ENCODE measurements at places on chromosomes 4 and X.
A peak's percentile ranks its signal among the peaks of the same experiment; 100 is the strongest.

DNA sequence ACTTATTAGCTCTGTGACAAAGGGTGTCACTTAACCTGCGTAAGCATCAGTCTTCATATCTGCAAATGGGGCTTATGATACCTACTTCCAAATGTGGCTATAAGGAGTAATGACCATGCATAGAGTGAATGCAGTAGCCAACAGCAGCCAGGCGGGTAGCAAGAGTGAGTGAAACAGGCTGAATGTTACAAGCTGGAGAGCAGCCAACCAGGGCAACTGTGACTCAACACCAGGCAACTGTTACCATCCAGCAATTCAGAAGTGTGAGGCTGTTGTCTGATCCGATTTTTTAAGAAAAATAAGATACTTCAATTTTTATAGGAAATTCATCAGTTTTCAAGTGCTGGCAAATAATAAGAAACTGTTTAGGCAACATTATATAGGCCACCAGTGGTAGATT lies 270.2 kb upstream of the TAPT1 start:
- DNase-seq = no peak

- no peak for DNase-seq
These were observed 109.1 kb upstream of the MED14 start for GRCh38 chrX:40844471-40844870.

DNA sequence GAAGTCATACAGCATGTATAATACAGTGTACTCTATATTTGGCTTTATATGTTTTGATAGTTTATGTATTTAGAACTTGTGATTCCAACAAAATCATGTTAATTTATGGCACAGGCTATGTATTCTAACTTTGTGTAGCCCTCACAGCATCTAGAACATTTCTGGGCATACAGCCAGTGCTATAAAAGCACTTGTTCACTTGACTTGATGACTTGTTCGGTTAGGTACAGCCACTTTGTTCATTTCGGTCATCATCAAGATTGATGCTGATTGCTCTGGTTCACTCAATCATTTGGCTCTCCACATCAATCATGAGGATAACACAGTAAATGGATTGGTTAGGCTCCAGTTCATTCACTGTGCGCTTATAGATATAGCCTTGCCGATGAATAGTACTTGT lies 97.6 kb upstream of the IRS4 start:
- no peak for DNase-seq

DNA sequence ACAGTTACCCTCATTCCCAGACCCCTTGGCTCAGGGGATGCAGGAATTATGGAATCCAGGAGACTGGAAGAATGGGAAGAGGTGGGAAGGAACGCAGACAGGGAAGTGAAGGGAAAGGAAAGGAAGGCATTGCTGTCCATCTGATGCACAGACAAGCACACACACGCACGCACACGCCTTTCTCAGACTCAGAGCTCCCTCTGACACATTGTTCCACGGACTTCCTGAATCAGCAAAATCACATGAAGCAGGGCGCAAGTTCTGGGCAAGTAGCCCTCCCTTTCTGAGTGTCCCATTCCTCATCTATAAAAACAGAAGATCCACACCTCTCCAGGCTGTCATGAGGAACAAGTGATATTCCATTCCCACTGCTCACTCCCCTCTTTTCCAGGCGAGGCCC lies 13.2 kb downstream of the IQSEC2 start:
- no peak for DNase-seq

GRCh38 chrX:7950865-7951264 lies 23.7 kb upstream of the PNPLA4 start:
- no peak for DNase-seq

DNA sequence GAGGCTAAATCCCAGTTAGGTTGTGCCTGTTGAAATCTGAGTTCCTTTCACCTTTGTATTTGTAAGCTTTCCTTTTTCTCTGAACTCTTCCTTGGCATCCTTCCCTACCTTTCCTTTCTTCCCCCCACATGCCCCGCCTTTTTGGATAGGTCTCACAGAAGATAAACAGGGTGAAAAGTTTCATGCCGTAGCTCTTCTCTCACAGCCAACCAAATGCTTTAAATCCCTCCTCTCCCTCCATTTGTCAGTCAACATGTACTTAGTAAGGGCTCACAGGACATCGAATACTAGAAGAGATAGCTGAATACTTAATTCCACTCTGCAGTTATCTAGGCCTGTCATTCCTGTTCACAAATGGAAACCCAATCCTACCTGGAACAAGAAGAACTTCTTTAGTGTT lies 107.1 kb upstream of the BMPR1B start:
- DNase-seq = no peak

DNA sequence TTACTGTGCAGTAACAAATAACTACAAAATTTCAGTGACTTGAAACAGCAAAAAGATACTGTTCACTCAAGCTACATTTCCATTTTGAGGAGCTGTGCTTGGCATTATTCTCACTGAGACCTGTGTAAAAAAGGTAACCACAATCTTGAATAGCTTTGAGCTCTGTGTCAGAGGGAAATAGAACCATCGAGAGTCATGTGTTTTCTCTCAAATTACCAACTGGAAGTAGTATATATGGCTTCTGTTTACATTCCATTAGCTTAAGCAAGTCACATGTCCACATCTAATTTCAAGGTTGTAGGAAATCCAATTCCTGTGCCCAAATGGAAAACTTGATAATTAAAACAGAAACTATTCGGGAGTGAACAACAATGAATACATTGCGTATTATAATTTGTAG lies 82.9 kb upstream of the BANK1 start:
- no peak for DNase-seq

DNA sequence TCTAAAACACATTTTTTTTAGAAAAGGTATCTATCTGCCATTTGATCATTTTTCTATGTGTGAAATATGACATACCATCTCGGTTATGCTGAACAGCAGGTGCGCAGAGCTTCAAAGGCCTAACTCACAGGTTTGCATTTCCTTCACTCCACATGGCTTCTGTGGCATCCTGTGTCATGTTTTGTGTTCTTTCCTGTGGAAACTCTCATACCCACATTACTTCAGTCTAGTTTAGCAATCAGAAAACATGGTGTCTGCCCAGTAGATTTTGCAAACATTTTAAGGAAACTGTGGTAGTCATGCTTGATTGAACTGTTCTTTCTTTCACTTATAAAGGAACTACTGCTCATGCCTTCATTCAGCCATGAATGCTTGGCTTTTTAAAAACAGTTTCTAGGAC lies 11.3 kb upstream of the ARAP2 start:
- peak; percentile 37 for DNase-seq

- peak; percentile 1 for DNase-seq
These were observed 25.9 kb upstream of the SPON2 start for GRCh38 chr4:1198098-1198844.

- no peak for DNase-seq
These were observed 45.1 kb upstream of the HPF1 start for GRCh38 chr4:169802873-169803272.

DNA sequence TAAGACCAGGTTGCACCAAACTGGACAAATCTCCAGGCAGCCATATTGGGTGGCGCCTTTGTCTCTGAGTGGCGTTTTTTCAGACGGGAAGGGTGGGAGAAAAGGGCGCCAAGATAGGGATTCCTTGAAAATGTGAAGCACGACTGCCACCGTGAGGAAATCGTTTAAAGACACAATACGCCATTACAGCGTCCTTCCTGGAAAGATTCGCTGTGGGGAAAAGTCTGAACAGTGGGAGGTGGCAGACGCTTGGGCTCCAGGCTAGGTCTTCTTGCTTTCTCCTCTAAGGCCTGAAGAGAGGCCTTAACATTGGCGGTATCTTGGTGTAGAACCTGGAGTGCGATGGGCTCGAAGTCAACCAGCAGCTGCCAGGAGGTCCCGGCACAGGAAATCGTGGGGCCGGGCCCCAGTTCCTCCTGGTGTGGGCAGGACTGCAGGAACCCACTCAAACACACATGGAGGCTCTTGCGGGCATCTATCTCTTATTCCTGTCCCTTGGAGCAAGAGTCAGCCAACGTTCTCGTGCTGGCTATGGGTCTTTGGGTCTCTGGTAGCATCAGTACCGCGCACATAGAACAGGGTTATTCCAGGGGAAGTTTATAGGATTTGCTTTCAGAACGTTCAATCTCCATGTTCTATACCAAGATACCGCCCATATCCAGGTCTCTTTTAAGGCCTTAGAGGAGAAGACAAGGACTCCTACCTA lies 208.8 kb downstream of the OR13H1 start:
- DNase-seq = no peak

DNA sequence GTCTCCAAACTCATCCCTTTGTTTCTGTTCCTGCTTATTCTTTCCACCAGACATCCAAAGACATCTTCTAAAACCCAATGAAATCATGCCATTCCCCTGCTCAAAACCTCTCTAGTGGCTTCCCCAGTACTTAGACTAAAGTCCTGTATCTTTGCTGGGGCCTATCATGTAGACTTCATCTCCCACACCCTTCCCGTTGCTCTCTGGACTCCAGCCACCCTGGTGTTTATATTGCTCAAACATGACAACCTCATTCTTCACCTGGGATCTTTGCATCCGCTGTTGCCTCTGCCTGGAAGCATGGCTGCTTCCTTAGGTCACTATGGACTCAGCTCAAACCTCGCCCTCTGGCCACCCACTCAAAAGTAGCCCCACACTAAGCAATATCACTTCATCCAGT lies 23.7 kb downstream of the TBC1D1 start:
- DNase-seq = no peak

DNA sequence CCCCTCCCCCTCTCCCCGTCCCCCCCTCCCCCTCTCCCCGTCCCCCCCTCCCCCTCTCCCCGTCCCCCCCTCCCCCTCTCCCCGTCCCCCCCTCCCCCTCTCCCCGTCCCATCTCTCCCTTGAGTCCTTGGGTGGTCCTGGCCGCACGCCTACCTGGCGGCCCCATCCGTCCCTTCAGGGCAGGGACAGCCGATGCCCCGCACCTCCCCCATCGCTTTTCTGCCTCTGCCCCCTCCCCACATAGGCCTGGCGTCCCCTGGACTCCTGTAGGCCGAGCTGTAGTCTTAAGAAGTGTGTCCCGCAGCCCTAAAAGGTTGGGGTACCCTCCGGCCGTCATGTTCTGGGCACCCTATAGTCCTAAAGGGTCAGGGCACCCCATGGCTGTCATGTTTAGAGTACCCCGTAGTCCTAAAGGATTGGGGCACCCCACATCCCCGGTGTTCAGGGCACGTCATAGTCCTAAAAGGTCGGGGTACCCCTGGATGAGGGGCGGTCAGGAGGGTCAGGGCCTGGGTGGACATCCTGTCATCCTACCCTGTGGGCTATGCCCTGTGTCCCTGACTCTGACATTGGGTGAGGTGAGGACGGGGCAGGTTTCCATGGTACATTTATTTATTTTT lies 10.8 kb upstream of the GTPBP6 start:
- no peak for DNase-seq

DNA sequence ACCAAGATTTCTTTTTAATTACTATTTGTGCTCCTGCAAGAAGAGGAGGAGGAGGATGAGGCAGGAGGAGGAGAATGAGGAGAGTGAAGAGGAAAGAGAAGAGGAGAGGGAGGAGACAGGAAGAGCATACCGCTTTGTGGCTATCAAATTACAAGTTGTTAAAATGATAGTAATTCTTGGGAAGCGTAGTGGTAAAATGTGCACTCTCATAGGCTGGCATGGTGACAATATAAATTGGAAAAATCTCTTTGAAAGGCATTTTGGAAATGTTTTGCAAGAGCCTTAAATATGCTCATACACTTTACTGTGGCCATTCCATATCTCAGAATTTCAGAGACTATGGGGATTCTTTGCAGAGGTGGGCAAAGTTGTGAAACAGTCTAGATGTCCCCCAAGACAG lies 53.2 kb downstream of the MXRA5 start:
- no peak for DNase-seq

DNA sequence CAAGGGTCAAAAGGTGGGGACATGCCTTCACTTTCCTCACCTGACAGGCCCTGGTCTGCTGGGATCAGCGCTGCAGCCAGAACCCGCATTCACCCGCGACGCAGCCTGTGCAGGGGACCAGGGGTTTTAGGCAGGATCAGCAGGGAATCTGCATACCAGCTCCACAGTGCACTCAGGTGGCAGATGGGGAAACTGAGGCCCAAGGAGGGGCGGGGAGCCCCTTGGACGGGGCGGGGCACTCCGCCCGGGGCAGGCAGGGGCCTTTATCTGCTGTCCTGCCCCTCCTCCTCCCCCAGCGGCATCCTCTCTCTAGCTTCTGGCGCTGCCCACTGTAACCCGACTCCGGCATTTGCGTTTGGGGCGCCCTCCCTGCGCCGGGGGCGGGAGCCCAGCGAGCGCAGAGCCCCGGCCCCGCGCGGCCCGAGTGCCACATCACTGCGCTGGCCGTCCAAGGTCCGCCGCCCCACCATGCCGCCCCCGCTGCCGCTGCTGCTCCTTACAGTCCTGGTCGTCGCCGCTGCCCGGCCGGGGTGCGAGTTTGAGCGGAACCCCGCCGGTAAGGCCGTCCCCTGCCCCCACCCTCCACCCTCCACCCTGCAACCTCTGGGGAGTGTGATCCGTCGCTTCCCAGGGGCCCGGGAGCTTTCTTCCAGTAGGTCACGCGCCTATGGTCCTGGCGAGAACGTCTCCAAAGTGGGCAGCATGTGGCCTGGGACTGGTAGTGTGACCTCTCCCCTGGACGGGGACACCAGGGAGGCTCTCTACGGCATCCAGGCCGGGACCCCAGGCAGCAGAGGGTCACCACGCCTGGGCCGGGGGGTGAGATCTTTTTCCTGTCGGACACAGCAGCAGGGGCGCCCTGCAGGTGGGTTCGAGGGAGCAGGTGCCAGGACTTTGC lies at the start of gene CPZ:
Gene CPZ, plus strand, starts transcription at position 400 of the 898 bp plus-strand sequence. Its CDS starts 69 bp downstream, at position 469.
- no peak for DNase-seq

- DNase-seq = no peak
These were observed 67.1 kb downstream of the GPR143 start for GRCh38 chrX:9698576-9698975.

- no peak for DNase-seq
These were observed 29.2 kb downstream of the SMIM14 start for GRCh38 chr4:39609454-39609931.

DNA sequence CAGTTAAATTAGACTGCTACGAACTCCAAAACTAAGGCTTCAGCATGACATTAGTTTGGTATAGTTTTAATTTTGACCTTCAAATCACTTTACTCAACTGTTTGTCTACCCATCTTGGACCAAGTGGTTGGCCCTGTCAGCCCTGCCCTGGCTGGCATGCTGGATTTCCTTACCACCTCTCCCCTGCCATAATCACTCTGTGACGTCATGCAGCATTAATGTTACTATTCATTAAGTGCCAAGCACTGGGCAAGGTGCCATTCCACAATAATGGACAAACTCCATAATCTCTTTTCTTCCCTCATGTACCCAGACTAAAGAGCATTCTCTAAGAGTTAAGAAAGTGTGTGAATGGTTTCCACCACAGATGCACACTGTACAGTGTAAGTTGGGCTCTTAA lies 277.0 kb upstream of the INTU start:
- DNase-seq = no peak

Data from stimulated activated naive CD8-positive, alpha-beta T cell treated with anti-CD3 and anti-CD28 coated beads, Interleukin-15, Interleukin-2, amounts not matched to agents 100 U/mL and 50 U/mL, for 24 hours (primary cell).